Activated CD8-positive, alpha-beta memory T cell treated with anti-CD3 and anti-CD28 coated beads for 4 hours (primary cell): ENCODE measurements at places on chromosomes 5 and 9.

DNA sequence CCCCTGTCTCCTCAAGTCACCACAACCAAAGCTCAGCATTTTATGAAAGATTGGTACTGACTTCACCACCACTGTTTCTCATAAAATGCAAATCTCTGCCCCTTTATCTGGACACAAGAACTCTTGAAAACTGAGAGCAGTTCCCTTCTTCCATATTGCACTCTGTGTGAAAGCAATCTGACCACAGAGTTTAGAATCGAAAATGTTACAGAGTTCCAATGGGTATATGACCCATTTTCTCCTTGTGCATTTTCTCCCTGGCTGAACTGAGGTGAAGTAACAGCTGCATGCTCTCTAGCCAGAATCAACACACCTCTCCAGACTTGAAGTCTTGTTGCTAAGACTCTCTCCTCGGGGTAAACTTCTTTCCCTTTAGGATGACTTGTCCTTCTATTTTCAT, 111.0 kb upstream of the PLCXD3 start:
- DNase-seq, result no peak

- DNase-seq, result no peak
Measured at GRCh38 chr5:85533341-85534047, 1084.2 kb upstream of the COX7C start.

GRCh38 chr5:143474616-143475015, 71.1 kb upstream of the NR3C1 start:
- no peak for DNase-seq

DNA sequence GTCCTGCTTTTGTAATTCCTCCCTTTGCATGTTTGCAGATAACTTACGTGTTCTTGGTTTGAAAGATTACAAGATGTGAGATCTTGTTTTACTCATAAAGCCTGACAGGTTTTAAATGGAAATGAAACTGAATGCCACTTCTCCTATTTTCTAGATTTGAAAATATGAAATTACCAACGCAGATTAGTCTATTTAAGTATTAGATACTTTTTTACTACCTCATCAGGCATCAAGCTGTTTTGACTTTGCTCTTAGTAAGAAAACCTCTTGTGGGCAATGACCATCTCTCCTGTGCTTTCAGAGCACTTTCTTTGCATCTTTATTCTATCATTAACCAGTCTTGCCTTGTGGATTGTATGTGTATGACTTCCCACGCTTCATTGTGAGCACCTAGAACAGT, 3.5 kb downstream of the DMXL1 start:
- DNase-seq, result no peak

DNA sequence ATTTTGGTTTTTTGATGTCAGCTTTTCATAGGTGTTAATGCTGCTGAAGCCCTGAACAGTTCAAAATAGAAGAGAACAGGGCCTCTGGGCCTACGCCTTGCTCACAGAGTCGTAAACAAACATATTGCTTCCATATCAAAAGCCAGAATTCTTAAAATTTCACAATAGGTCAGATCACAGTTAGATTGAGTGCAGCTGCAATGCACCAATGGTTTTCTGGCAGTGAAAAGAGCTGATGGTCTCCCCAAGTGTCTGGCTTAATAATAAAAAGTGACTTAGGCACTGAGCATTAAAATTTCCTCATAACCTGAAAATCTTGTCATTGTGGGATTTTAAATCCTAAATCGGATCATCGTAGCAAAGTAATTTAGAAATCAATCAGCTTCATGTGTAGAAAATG, 493.0 kb downstream of the CAAP1 start:
- DNase-seq, result no peak

GRCh38 chr5:14199902-14200301, 56.8 kb downstream of the TRIO start:
- DNase-seq, result no peak

DNA sequence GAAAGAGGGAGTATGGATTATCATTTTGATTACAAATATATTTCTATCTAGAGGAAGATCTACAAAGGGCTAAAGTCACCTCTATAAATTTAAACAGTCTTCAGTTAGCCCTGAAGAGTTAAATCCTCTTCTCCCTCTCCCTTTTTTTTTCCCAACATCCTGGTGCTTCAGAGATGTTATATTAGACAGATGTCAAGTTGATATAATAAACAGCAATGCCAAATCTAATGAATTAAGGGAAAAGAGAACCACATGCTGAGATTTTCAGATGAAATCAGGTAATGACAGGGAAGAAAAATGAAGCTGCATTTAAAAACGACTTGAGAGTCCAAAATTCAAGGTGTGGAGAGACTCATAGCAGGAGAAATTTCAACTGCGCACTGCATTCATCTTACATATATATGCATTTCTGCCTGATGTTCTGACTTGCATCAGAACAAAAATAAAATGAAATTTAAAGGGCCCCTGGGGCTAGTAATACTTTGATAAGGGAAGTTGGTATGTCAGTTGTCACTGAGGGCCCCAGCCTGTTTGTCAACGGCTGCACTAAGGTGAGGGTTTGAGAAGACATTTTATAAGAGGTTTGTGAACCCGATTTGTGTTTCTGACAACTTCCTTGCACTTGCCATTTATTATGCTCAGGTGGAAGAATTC, 338.9 kb upstream of the PANK3 start:
- no peak for DNase-seq

DNA sequence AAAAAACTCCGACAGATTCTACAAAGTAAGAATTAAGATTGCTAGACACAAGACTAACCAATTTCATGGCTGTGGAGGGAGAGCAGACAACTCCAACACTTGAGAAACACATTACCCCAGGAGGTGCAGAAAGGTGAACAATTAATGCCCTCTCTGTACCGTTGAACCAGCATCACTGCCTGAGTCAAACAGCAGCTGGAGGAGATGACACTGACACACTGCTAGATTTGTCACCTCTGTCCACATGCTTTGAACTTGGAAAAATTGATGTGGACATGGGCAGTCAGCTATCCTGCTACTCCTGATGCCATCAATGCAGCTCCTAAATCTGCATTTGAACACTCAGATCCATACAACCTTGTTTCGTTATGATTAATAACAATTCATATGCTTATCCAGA, 51.7 kb downstream of the GPBP1 start:
- DNase-seq, result no peak

GRCh38 chr9:131799177-131799823, 59.4 kb upstream of the RAPGEF1 start:
- no peak for DNase-seq

GRCh38 chr9:135718616-135719015, 16.6 kb downstream of the KCNT1 start:
- DNase-seq, result no peak

GRCh38 chr5:6081727-6082210, 296.6 kb downstream of the MED10 start:
- DNase-seq, result no peak

- DNase-seq, result no peak
Measured at GRCh38 chr5:9834871-9835770, 205.0 kb upstream of the TAS2R1 start.

DNA sequence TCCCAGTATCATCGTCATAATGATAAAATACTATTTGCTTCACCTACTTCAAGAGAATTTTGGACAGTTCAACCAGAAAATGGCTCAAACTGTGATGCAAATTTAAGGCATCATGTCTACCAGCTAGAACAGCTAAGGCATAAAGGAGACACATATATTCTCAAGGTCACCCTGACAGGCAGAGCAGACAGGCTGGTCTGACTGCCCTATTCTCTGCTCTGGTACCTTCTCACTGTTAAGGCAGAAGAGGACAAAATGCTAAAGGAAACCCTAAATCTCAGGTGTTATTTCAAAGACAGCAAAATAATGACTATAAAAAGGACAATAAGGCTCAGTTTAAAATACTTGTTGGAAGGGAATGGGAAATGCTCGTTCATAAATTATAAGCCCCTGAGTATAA, 87.2 kb downstream of the MRPS27 start:
- DNase-seq, result no peak

DNA sequence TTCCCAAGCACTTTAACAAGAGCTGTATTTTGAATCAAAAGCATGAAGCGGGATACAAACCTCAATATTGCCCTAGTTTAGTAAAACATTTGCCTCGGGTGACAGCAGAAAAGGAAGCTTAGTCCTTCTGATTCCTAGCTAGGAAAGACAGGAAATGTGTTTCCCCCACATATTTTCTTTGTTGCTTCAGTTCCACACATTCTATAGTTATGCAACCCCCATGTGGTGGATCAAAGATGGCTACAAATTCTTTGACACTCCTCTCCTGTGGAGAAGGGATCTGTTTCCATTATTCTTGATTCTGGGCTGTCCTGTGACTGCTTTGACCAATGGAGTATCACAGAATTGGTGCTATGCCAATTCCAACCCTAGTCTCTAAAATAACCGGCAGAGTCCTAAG, 89.1 kb upstream of the SLC30A5 start:
- DNase-seq, result no peak

- no peak for DNase-seq
Measured at GRCh38 chr5:58107704-58108103, 352.2 kb downstream of the PLK2 start.

GRCh38 chr9:94783928-94784327, 57.4 kb downstream of the AOPEP start:
- DNase-seq, result no peak

DNA sequence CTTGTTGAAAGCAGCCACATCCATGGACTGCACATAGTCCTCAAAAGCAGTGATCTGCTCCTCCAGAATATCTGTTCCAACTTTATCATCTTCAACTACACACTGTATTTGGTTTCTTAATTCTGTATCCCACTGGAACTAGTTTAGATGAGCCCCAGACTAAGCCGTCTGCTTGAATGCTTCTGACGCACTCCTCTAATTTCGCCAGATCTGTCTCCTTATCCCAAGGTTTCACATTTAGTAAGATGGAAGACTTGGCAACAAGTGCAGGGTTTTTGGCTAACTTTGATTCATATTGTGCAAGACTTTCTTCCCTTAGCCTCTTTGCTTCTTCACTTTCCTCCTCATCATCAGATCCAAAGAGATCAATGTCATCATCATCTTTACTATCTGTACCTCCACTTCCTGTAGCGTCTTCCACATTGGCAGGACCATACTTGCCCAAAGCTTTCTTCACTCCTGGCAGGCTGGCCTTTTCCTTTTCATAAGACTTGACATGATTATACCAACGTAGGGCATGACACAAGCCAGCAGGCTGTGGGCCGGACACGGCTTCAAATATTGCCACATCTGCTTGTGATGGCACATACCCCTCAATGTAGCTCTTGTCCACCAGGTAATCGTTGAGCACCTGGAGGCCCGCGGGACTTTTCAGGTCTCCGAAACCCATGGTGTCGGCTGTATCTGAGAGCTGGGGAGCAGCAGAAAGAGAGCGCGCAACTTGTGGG, 56.2 kb upstream of the PIK3R1 start:
- no peak for DNase-seq

GRCh38 chr9:8431505-8431904, 631.9 kb upstream of the DMAC1 start:
- DNase-seq, result no peak

GRCh38 chr5:30650311-30650710, 543.2 kb upstream of the CDH6 start:
- DNase-seq, result no peak

DNA sequence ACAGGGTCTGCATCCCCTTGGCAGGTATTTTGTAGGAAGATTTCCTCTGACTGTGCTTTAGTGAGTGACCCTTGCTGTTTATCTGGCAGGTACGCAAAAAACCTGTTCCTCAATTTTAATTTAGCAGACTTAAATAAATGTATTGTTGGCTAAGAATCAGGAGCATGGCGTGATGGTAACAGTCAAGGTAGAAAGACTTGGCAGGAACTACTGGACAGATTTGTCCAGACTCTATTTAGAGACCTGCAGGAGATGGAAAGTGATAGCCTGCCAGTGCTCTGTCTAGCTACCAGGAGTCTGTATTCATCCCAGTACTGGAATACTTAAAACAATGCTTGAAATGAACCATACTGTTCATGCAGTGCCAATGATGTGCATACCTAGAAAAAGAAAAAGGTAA, 78.8 kb upstream of the MAST4 start:
- DNase-seq, result no peak

DNA sequence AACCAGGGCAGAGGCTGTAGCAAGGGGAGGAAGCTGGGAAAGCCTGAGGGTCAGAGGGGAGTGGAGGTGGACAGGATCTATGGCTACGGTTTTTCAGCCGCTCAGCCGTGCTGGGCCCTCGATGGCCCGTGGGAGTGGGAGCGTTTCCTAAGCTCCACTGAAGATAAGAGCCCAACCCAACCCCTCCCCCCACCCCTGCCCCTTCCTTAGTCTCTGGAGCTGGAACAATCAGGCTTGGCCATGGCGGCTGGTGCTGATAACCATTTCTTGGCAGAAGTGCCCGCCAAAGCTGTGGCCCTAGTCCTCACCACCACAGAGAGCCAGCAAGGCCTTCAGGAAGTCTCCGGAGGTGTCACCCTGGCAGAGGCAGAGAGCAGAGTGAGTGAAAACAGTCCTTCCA, 20.3 kb upstream of the TNIP1 start:
- DNase-seq, result no peak

DNA sequence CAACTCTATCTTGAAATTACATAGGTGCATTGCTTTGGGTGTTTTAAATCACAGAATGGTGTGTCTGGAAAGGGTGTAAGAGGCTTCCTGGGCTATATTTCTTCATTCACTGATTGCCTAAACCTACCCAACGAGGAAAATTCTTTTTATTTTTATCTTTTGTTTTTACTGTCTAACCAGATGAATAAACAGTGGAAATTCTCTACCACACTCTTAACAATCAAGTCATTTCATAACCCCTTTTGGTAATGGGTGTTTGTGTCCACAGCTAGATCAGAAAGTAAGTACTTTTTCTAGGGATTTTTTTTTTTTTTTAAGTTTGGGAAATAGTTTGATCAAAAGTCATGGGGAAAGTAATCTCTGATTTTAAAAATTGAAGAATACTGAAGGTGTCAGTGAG, 27.6 kb upstream of the C5orf47 start:
- no peak for DNase-seq

DNA sequence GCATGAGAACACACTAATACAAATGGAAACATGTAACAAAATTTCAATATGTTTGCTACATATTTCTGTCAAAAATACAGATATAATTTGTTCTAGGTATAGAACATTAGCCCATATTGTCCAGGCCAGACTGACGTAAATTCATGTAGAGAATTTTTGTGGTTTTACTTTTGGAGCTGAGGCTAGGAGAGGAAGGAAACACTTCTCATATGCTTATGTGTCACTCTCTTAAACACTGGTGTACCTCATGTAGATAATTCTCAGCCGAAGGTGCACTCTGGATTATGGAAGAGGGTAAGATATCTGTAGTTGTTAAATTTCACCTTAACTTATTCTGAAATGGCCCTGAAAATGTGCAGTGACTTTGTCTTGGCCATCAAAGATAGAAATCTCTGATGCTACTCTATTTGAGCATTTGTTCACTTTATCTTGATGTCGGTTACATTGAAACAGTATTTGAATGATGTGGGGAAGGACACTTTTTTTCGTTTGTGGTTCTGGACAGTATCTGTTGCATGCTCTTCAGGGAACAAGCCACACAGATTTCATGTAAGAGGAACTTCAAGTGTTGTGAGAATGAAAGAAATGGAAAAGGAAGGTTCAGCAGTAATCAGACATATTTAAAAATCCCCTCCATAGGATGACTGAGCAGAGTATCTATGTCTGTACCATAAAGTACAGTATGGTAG, 202.7 kb downstream of the SPATA31D1 start:
- DNase-seq, result no peak

- DNase-seq, result no peak
Measured at GRCh38 chr5:2382776-2383697, 368.4 kb downstream of the IRX2 start.
